ENCODE measurements at places on chromosomes 1 and 21.
A peak's percentile ranks its signal among the peaks of the same experiment; 100 is the strongest.

DNA sequence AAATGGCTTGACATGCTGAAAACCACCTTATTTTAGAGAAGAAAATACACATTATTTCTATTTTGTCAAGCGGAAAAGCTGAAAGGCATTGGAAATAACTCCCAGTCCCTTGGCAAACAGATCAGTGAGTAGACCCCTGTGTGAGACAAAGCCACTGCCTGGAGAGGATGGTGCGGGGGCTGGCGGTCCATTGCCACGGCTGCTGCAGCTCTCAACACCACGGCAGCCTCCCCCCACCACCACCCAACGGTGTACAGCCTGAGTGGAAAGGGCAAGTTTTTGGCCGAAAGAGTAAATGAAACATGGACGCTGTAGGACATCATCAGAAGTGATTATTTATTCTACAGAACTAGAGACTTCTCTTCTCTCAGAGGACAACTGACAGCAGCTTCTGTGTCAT lies 84.6 kb downstream of the PEX14 start:
- no peak for DNase-seq

DNA sequence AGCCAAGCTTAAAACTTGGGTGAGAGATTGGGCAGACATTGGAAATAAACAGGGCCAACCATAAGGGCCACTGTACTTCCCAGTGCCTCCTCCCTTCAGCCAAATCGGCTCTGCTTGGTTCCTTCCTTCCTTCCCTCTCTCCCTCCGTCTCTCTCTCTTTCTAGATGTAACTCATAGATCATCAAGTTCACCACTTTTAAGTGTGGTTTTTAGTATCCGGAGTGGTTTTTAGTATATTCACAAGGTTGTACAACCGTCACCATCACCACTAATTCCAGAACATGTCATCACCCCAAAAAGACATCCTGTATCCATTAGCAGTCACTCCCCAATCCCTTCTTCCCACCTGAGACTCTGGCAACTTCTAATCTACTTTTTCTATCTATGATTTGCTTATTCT lies 51.0 kb downstream of the MYSM1 start:
- no peak for DNase-seq

- no peak for DNase-seq
Measured at GRCh38 chr21:44947930-44948331, 8.1 kb downstream of the SLX9 start.

- no peak for DNase-seq
Measured at GRCh38 chr1:185348985-185349384, 31.9 kb upstream of the IVNS1ABP start.

GRCh38 chr1:154222518-154222917 lies 1.8 kb downstream of the UBAP2L start:
- DNase-seq: no peak

GRCh38 chr1:201556841-201557571 lies 18.1 kb downstream of the NAV1 start:
- no peak for DNase-seq

- DNase-seq: no peak
Measured at GRCh38 chr1:215023155-215023832, 59.2 kb upstream of the KCNK2 start.

DNA sequence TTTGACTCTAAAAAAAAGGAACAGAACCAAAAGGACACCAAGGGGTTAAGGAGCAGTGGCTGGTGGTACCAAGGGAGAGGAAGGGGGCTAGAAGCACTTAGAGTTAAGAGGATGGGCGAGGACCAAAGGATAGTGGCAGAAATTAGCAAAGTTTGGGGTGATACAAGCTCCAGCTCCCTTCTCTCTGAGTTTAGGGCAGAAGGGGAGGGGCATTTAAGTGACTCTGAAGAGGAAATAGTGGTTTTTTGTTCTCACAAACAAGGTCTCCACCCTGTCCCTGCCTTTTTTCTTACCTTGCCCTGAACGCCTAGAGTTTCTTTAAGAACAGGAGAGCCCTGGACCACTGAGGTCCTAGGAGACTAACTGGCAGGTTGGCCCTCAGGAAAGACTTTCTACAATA lies 3.3 kb downstream of the CDC42SE1 start:
- no peak for DNase-seq

- DNase-seq: no peak
Measured at GRCh38 chr1:116104667-116105066, 6.5 kb upstream of the MAB21L3 start.

- no peak for DNase-seq
Measured at GRCh38 chr1:10643607-10644306, 152.7 kb downstream of the CASZ1 start.

DNA sequence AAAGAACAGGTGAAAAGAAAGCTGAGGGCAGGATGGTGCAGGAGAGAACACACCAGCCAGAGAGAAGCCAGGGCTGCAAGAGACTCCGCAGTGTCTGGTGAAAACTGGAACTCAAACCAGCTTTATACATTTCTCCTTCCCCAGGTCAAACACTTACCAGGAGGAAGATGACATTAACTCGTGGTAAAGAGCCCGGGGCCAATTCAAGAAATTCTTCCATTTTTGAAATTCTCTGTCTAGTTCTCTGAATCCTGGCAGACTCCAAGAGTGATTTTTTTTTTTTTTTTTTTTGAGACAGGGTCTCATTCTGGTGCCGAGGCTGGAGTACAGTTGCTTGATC lies 25.8 kb upstream of the SIPA1L2 start:
- DNase-seq: no peak

- no peak for DNase-seq
Measured at GRCh38 chr1:109020693-109021257, 21.1 kb downstream of the WDR47 start.

DNA sequence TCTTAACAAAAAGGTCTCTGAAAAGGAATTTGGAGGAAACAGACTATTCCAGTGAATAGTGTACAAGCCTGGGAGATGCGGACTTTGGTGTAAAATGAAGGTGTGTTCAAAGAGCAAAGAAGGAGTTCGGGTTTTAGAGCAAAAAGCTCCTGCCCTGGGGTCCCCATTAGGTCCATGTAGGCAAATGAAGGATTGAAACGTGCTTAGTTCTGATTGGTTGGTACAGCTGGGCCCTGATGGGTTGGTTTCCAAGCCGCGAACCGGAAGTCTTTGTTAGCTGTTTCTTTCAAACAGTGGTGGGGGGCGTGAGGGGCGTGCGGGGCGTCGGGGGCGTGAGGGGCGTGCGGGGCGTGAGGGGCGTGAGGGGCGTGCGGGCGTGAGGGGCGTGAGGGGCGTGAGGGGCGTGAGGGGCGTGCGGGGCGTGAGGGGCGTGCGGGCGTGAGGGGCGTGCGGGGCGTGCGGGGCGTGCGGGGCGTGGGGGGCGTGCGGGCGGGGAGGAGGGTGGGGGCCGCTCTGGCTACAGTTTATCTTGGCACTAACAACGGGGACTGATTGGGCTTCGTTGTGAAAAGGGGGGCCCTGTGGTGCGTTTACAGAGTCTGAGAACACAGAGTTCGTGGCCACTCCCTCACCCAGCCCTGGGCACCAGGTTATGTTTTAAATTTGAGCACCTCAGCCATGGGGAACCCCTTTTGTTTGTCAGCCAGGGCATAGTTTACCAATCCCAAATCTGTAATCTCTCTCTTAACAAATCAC lies 29.4 kb downstream of the LRRC3 start:
- DNase-seq: no peak

DNA sequence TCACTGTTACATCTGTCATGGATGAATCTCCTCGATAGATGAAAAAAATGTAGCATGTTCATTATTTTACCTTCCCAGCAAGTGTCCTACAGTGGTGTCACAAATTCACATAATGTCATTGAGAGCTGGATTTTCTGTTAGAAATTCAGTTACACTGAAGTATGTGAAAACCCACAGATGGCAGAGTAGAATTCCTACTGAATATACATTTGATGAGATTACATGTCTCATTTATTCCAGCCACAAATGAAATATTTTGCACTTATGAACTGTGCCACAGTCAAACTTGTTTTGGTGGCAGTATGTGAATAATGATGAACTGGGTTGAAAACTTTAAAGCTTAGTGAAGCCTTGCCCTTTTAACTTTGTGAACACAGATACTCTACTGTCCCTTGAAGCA lies 301.9 kb upstream of the DPYD start:
- DNase-seq: no peak

DNA sequence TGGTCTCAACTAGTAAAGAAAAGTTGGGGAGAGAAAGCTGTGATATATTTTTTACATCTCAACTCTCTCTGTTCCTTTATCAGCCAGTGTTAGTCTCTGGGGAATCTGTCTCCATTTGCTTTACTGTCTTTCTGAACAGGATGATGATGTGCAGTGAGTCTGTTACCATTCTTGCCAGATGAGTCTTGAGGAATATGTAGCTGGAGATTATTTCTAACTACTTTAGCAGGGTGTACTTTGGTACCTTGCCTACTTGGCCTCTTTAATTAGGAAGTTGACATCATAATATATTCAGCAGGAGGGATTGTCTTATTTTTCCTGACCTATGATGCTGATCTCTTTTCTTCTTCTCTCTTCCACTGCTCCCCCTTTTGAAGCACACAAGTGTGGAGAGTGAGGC lies 15.7 kb upstream of the HAX1 start:
- no peak for DNase-seq

- no peak for DNase-seq
Measured at GRCh38 chr1:163387146-163387545, 65.4 kb downstream of the NUF2 start.

DNA sequence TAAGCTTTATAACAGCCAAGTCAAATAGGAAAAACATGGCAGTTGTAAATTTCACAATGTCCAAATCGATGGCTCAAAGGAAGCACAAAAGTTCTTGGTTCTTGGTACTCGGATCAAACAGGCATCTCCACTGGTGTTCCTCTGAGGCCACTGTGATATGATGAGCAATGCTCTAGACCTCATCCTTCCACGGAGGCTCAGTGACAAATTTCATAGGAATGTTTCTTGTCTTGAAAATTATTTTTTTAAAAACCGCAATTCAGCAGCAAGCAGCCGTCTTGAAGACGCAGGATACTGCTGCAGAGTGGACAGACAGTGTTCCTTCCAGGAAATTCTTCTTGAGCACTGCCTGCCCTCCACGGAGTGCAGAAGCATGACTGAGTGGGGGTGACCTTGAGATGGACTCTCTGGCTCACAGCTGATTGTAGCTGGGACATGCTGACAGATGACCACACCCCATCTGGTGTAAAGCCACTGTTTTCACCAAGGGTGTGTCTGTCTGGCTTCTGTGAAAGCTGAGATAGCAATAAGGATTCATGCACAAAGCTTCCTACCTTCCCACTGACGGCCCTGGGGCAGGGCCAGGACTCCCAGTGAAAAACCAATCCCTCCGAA lies 61.9 kb downstream of the TIAM1 start:
- DNase-seq: no peak

- DNase-seq: peak; percentile 64
Measured at GRCh38 chr1:27284425-27285273, 37.3 kb upstream of the TMEM222 start.

- DNase-seq: no peak
Measured at GRCh38 chr1:247228133-247228532, 27.7 kb upstream of the VN1R5 start.

DNA sequence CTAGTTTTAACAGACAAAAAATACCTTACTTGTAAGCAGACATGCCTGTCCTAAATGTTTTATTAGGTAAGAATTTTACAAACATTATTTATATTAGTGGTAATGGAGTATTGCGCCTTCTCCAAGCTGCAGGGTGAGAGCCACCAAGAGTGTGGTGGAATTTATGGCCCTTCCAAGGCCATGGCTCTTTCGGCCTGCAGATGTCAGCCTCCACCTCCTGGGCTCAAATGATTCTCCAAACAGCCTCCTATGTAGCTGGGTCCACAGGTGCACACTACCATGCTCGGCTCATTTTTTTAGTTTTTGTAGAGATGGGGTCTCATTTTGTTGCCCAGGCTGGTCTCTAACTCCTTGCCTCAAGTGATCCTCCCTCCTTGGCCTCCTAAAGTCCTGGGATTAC lies 56.3 kb downstream of the ITGB3BP start:
- DNase-seq: no peak

DNA sequence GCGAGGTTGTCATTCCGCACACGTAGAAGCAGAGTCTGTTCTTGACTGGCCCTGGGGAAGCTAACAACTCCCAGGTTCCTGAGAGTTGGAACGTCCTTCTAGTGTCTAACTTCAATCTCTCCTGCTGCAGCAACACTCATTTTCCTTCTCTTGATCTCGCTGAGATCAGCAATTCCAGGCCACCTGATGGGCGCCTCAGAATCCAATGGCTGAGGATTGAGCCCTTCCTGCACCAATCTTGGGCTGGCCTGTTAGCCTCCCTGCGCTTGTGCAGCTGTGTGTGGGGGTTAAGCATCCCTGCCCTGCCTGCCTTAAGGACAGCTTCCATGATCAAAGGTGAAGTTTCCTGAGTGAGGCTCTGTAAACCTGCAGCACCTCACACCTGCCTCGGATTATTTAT lies 87.9 kb downstream of the SYT2 start:
- DNase-seq: no peak

GRCh38 chr1:7595336-7595735 lies 175.8 kb upstream of the VAMP3 start:
- no peak for DNase-seq

- no peak for DNase-seq
Measured at GRCh38 chr1:156281693-156282478, 739 bp downstream of the SMG5 start.

- DNase-seq: no peak
Measured at GRCh38 chr1:57599236-57599994, 175.6 kb upstream of the DAB1 start.

GRCh38 chr21:36636016-36636415 lies 62.9 kb upstream of the SIM2 start:
- no peak for DNase-seq

DNA sequence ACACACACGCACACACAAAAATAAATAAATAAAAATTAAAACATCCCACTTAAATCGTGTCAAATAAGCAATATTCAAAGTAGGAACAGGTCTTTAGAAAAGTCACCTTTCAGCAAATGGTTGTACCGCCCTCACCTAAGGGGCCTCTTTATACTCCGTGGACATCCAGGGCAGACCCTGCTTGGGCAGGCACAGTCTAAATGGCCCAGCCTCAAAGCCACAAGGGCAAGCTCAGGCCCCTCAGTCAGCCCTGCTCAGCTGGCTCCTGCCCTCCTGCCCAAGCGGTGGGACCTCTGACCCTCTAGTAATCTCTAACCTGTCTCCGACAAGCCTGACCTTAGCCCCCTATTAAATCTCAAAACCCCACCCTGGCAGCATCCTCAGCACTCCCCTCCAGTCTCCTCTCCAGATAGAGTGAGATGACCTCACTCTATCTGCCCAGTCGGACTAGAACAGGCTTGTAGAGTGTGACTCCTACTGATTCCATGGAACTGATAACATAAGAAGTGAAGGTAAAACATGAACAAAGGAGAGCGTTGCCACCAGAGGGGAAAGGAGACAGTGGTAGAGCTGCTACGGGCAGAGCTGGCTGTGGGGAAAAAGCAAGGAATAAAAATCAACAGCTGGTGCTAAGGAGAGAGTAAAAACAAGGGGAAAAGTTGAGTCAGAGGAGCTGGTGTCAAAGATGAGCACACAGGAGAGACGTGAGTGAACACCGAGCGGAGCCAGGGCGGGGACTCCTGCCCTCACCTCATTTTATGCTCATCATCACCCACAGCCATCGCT lies 36.0 kb downstream of the SIPA1L2 start:
- DNase-seq: no peak
